ENCODE measurements at places on chromosomes 7 and 10.

- DNase-seq, result no peak
These were observed 39.8 kb downstream of the SLC35B4 start for GRCh38 chr7:134276951-134277350.

- DNase-seq, result no peak
These were observed 336.6 kb downstream of the FGFR2 start for GRCh38 chr10:121261665-121262064.

- peak; percentile 63 for DNase-seq
These were observed 10.7 kb downstream of the PSAP start for GRCh38 chr10:71840177-71840957.

DNA sequence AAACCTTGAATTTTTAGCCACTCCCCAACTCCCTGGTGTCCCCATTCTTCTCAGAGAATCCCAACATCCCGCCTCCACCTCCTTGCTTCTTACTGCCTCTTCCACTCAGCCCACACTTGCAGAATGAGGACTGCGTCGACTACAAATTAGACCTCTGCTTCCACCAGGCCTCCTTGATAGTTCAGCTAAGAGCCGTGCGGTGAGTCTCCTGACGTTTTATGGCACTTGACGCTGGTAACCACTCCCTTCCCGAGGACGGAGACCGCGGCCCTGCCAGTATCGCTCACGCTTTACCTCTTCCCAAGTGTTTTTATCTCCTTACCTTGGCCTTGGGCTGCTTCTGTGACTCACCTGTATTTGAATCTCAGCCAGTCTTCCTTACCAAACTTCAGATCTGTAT, 31.1 kb downstream of the RBM17 start:
- DNase-seq, result peak; percentile 87

GRCh38 chr7:55124989-55125875, 106.4 kb downstream of the EGFR start:
- DNase-seq, result no peak

DNA sequence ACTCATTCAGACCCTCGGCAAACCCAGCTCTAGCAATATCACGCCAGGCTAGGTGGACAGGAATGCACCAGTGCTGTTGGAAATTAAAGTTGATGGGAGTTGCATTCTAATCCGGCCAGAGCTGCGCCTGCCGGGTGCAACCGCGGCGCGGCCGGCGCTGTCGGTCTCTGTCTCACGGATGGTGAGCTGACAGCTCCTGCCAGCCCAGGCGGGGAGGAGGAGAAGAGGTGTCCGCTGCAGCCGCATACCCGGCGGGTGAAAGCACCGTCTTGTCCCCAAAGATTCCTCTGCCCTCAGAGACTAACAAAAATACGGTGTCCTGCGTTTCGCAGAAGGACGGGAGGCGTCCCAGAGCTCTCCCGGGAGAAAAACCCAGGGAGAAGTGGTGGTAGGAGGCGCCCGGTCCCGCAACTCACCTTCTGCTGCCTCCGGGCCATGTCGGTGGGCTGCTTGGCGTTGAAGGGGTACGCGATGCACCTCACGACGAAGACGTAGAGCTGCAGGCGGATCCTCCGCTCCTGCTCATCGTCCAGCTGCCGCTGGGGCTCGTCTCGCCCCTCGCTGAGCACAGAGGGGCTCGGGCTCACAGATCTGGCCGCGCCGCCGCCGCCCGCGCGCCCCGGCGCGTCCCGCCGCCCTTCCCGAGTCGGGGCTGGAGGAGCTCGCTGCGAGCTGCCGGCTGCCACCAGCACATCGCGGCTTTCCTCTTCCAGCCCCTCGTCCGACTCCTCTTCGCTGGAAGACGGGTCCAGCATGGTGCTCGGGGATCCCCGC, 490 bp downstream of the CADPS2 start:
- DNase-seq, result peak; percentile 12

Measured in large intestine (tissue), 12 donors.